ENCODE measurements at places on chromosomes 1 and 21.

DNA sequence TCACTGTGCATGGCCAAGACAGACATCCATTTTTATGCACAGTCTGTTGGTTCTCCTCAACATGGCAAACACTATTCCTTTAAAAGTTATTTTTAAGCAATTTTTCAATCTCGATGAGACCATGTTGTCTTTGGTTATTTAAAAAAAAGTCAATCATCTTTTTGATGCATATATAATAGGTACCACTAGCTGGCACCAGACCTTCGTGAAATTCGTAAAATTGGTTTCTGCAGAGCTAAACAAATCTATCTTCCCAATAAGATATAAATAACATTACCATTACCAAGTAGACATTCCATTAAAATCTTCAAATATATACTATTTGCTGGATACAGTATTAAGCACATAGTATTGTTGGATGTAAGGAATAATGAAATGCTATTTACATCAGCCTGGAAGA is 220.0 kb upstream of the GREM2 start:
- DNase-seq = no peak

GRCh38 chr1:1941868-1942752 is 23.0 kb upstream of the TMEM52 start:
- DNase-seq = no peak

GRCh38 chr1:151511636-151512215 is 539 bp downstream of the CGN start:
- DNase-seq = no peak

DNA sequence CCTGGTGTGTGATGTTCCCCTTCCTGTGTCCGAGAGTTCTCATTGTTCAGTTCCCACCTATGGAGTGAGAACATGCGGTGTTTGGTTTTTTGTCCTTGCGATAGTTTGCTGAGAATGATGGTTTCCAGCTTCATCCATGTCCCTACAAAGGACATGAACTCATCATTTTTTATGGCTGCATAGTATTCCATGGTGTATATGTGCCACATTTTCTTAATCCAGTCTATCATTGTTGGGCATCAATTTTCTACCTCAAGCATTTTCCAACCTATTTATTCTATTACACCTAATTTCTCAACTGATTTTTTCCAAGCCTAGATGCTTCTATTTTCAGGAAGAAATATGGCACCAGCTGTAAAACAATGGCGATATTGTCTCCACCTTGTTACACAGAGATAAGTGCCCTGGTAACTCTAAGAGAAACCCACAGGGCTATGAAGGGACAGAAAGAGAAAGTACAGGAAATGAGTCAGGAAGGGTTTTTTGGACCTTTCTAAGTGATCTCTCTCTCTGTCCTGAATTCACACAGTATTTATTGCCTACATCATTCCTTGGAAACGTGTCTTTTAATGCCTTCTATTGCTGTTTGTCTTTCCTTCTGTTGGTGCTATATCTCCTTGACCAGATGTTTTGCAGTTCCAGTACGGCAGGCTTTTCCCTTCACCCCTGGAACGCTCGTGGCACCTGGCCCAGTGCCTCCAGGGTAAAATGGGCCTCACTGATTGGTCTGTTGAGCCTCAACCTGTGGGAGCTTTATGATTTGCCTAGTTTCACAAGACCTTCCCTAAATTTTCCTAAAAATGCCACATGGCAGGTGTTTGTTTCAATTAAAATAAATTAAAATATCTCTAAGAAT is 14.6 kb upstream of the JAK1 start:
- no peak for DNase-seq

All from right renal cortex interstitium (tissue), 3 donors.